Uterus (tissue), 4 donors: ENCODE measurements at places on chromosomes 11 and 22. TPM values are rescaled to one million over a fixed set of nuclear protein-coding genes. Genes with fewer than 3 reads are reported as not detected.

The RASSF10 gene
- total RNA-seq = 0.27 TPM

The SF1 gene
- total RNA-seq = 62.0 TPM

The HBE1 gene
- total RNA-seq = not detected

The OR2AG1 gene
- total RNA-seq = not detected

The F2 gene
- total RNA-seq = not detected

The SEC14L6 gene
- 4.0 TPM for total RNA-seq
